Stimulated activated CD8-positive, alpha-beta memory T cell treated with anti-CD3 and anti-CD28 coated beads, Interleukin-7, amount 100 ng/mL, for 24 hours (primary cell): ENCODE measurements at places on chromosomes 12 and 14.

- DNase-seq: no peak
Observed at GRCh38 chr12:59164226-59164625, 243.9 kb upstream of the LRIG3 start.

- DNase-seq: no peak
Observed at GRCh38 chr14:59200195-59200594, 11.7 kb downstream of the DAAM1 start.

GRCh38 chr12:127625176-127625771 lies 641.7 kb upstream of the TMEM132C start:
- DNase-seq: no peak

DNA sequence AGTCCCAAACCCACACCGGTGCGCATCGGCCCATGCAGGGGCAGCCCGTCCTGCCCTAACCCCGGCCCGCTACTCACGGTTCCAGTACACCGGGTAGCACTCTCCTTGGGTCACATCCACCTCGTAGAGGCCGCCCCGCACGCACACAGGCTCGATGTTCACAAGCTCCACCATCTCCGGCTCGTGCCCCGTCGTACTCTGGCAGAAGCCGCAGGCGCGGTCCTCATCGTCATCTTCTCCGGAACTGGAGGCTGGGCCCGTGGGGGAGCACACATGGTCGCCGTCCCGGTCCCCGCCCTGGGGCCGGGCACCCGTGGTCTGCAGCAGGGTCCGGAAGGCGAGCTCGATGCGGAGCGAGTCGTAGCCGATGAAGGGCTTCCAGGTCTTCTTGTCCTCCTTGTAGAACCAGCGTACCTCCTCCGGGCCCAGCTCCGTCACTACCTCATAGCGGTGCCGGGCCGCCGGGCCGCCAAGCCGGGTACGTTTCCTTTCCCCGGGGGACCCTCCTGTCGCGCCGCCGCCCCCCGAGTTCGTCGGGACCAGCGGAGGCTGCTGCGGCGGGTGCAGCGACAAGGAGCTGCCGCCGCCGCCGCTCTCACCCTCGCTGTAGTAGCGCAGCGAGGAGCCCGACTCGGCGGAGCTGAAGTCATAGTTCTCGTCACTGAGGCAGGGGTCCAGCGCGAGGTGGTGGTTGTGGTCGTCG lies 788 bp downstream of the DDHD1 start:
- DNase-seq: peak; percentile 19

GRCh38 chr14:44657203-44657602 lies 150.1 kb upstream of the FSCB start:
- DNase-seq: no peak
